ENCODE measurements at places on chromosomes 7 and 10.
A peak's percentile ranks its signal among the peaks of the same experiment; 100 is the strongest.

- DNase-seq = no peak
Measured at GRCh38 chr10:107477266-107477665, 312.8 kb upstream of the SORCS1 start.

GRCh38 chr10:117408436-117409384 lies 33.5 kb upstream of the PDZD8 start:
- DNase-seq = no peak

- no peak for DNase-seq
Measured at GRCh38 chr7:88772776-88773175, 13.3 kb downstream of the ZNF804B start.

DNA sequence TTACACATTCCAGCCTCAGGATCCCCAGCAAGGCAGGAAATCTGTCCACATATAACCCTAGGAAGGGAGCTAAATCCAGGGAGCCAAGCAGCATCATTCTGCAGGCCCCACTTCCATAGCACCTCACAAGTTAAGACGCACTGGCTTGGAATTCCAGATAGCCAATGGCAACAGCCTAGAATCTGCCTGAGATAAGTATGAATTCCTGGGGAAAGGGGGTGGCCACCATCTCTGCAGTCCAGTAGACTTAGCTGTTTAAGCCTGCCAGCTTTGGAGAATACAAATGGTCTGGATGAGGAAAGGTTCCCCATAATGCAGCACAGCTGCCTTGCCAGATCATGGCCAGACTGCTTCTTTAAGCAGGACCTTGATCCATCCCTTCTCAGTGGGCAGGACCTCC lies 179.4 kb upstream of the PRSS1 start:
- no peak for DNase-seq

DNA sequence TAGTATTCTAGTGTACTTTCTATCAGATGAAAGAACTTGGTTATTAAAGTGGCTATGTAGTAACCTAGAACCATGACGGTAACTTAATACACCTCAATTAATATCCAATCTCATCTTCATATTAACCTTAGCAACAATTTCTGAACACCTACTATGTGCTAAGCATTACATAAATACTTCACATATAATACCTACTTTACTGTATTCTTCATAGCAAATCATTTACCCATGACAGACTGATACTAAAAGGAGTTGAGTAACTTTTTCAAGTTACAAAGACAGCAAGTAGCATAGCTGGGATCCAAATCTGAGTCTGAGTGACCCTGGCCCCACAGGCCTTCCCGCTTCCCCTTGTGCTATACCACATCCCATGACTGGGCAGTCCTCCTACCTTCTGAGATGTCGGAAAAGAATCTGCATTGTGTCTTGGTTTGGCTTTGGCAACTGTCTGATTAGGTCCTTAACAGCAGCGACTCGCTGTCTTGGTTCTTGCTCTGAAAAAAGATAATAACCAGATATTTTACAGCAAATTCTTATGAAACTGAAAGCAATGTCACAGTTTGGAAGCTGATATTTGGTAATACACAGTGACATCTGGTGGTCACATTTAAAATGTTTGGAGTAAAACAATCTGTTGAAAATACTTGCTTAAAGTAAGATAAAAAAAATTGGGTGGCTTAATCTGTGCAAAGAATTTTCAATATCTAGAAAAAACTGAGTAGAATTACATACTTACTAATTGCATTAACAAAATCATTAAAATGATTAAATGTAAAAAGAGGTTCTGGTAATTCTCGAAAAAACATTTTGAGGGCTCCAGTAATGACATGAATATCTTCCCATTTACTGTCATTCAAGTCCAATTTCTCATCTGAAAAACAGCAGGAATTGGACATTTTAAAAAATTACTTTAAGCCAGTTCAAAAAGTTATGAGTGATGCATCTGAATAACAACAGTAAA lies 120.1 kb downstream of the ARHGAP12 start:
- peak; percentile 59 for DNase-seq

GRCh38 chr10:79022565-79023230 lies 46.1 kb upstream of the ZMIZ1 start:
- DNase-seq = no peak

GRCh38 chr10:48526011-48526821 lies 78.7 kb downstream of the ARHGAP22 start:
- no peak for DNase-seq

- peak; percentile 8 for DNase-seq
Measured at GRCh38 chr10:114070710-114071109, 27.0 kb downstream of the ADRB1 start.

- DNase-seq = no peak
Measured at GRCh38 chr10:37737336-37737735, 120.1 kb downstream of the ZNF248 start.

DNA sequence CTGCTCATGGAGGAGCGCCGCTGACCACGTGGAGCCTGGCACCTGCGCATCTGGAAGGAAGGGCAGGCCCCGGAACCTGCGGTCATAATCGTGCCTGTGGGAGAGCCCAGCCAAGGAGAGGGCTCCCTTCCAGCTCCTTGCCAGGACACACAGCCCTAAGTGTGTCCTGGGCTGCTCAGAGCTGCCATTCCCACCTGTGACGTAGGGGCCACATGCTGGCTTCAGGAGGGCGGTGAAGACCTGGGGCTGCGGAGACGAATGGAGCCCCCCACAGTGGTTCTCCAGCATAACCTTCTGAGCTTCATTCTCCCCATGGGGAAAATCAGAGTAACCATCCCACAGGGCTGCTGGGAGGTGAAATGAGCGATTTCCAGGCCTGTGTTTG lies 127.6 kb upstream of the CHST15 start:
- DNase-seq = no peak

DNA sequence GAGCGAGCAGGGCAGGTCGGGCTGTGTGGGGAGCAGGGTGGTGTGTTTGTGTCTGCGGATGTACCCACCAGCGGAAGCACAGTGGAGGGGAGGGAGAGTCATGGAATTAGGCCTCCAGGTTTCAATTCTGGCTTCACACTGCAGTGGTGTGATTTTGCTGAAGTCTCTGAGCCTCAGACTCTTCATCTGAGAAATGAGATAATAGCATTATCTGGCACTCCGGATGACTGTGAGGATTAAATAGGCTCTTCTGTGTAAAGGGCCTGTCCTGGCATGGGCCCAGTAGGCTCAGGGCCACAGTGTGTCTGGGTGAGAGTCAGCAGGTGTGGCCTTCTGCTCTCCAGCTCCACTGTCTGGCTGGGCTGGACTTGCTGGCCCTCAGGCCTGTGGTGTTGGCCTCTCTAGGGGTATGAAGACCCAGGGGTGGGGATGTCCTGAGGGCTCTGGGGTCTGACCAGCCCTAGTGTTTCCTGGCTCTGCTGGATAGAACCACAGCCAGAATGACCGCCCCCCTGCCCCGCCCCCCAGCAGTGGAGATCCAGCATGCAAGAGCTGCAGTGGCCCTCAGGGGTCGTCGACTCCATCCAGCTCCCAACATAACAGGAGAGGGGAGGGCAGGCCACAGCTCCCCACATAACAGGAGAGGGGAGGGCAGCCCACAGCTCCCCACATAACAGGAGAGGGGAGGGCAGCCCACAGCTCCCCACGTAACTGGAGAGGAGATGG lies 178.6 kb downstream of the RPS24 start:
- no peak for DNase-seq

GRCh38 chr10:24793648-24794379 lies 70.1 kb upstream of the ARHGAP21 start:
- no peak for DNase-seq

DNA sequence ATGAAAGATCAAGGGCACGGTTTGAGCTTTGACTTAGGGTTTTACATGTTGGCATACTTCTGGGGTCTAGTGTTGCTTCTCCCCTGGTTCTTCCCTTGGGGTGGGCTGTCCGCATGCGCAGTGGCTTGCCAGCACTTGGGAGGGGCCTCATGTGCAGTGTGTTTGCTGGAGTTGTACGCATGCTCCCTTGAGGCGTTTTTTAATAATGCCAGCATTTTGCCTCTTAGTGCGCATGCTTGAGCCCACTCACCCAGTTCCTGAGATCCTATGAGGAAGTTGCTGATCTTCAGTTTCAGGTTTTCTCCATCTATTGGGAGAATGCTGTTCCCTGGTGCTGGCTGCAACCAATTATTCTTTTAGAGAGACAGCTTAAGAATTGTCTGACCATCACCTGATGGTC lies 113.4 kb upstream of the GPR141 start:
- no peak for DNase-seq

GRCh38 chr7:134636008-134636449 lies 10.6 kb upstream of the BPGM start:
- DNase-seq = no peak

- no peak for DNase-seq
Measured at GRCh38 chr10:75291805-75292204, 56.0 kb upstream of the COMTD1 start.

DNA sequence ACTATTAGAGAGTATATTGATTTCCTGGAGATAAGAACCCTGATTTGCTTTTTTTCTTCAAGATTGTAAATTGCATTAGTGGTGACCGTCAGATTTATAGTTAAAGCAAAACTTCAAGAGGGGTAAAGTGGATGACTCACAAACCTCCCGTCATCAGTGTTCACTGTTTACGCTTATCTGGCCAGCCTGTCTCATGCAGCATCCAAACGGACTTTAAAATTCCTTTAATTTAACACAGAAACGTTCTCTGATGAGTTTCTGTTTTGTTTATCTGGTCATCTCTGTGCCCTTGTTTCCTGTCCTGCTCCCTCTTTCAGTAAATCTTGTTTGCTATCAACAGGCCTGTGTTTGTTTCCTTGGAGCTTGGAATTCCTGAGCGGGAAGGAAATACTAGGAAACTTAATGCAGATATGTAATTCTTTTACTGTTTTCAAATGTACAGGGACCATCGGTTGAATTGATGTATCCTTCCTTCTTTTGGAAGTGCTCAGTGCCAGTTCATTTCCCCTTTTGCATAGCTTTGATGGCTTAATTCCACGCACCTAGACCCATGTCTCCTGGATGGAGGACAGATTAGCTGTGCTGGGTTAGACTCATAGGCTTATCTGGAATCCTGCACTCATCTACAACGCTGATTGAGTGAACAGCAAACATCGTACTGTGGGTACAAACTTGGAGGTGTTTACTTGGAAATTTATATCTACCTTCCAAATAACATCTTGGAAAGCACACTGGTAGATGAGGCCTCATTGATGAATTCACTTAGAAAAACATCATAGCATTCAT lies 21.3 kb downstream of the PTPRE start:
- DNase-seq = no peak

DNA sequence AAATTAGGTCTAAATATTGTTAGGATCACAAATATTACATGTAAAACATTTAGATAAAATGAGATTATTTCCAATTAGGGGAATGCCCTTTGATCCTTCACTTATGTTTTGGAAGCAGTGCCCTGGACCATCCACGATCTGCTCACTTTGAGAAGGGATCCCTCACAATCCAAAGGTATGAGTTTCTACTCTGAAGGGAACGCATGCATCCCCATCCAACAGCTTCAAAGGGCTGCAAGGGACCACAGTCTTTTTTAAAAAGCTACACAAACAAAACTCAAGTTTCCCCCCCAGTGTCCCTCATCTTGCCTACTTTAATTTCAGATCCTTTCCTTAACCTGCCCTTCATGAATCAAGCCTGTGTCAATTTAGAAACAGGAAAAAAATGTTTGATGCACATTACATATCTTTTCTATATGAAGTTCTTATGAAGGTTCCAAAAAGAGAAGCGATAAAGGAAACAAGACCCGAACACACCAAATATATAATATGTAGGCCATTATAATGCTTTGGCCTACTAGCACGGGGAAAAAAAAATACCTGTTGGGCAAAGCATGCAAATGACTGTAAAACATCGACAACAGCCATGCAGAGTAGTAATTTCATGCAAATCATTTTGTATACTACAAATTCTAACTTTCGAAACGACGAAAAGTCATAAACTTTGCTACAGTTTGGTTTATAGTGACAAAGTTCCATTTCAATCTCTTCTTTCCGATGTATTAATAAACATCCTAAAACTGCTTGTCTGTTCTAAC lies 2.0 kb downstream of the EIF3A start:
- no peak for DNase-seq

- no peak for DNase-seq
Measured at GRCh38 chr10:130177250-130177649, 41.1 kb downstream of the GLRX3 start.

GRCh38 chr10:29256586-29256985 lies 32.3 kb upstream of the LYZL1 start:
- no peak for DNase-seq

DNA sequence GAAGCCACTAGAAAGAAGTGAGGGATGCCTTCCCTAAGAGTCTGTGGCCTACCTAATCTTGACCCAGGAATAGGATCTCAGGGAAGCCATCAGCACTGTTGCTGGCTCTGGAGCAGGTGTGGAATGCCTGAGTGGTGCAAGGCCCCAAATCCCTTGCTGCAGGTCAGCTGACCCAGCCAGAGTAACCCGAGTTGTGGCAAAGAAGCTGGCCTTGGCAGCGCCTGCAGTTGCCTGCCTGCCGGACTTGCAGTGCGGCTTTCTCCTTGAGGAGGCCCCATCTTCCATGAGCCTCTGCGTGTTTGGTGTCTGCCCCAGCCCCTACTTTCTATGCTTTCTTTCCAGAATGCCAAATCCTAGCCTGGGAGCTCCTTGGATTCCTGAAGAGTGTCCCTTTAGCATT lies 5.8 kb downstream of the KIAA1217 start:
- DNase-seq = no peak

DNA sequence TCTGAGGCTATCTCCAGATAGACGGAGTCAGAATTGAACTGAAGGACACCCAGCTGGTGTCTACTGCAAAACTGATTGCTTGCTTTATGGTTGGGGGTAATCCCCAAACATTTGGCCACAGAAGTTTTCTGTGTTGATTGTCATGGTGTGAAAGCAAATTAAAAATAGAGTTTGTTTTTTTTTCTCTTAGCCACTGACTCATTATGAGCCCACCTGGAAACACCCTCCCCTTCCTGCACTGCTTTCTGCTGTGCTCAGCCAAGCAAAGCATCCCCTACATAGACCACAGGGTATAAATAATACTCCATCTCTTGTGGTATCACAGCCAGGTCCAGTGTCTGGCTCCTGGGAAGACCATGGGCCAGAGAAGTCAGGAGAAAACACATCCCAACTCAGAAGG lies 6.5 kb upstream of the VWC2 start:
- DNase-seq = no peak

DNA sequence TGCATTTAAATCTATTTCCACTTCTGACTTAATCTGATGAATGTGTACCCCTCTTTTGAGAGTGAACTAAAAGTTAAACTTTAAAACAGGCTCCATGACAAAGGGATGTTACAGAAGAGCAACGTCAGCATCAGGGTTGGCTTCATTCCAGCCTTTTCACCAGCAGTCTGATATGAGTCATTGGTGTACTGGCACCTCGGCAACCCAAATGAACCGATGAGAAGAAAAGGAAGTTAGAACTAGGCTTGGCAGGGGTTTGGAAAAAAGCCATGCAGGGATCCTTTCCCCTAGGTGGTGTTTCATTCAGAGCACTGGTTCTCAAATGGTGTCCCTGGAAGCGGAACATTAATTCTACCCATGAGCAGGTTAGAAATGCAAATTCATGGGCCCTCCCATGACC lies 53.6 kb downstream of the SEC61G start:
- DNase-seq = no peak
